Stomach (tissue), 19 donors: ENCODE measurements at places on chromosomes 2 and 18. TPM values are rescaled to one million over a fixed set of nuclear protein-coding genes. Genes with fewer than 3 reads are reported as not detected.
A peak's percentile ranks its signal among the peaks of the same experiment; 100 is the strongest.

LRRC30 gene
- not detected for polyA plus RNA-seq

SIX3 gene
- polyA plus RNA-seq = not detected

DNA sequence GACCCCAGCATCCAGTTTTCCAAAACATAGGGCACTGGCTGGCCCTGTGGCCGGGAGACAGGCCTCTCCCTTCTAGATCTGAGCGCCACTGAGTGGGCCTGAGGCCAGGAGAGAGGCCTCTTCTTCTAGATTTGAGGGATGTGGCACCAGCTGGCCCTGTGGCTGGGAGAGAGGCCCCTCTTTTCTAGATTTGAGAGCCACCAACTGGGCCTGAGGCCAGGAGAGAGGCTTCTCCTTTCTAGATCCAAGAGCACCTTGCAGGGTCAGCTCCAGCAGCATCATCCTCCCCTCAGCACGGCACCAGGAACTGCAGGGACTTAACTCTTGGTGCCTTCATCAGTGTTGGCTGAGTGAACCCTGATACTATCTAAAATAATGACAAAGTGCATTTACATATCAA is 114.3 kb upstream of the ALKAL2 start:
- no peaks in the 10 kb centered on the region for H3K4me1 ChIP-seq
- DNase-seq = no peak
- H3K4me3 ChIP-seq = no peak overlapping the region
- H3K36me3 ChIP-seq = no peaks in the 10 kb centered on the region
- H3K27me3 ChIP-seq = no peaks in the 10 kb centered on the region

DNA sequence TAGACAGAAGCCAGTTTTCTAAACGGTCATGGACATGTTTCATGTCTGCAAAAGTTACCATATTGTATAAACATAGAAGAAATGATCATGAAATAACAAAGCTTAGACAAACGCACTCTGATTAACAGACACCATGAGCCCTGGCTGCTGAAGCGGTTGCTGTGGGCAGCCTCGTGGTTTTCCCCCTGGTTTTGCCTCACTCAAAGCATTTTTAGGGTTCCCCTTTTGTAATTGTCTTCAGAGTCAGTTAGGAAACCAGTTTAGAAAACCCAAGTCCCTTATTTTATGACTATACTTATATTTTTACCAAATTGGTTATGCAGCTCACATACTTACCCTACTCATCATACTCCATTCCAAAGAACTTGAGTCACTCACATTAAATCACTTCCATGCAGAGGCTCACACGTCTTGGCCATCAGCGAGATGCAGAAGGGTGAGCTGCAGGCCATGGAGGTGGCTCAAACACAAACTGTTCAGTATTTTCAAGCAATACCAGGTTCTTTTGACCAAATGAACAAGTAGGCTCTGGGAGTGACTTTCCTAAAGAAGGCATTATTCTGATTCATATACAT is 105.6 kb upstream of the SALL3 start:
- no peaks in the 10 kb centered on the region for H3K4me1 ChIP-seq
- H3K27ac ChIP-seq = no peak overlapping the region
- no peaks in the 10 kb centered on the region for H3K36me3 ChIP-seq
- DNase-seq = no peak
- no peak overlapping the region for H3K4me3 ChIP-seq

GRCh38 chr2:162111958-162112850 is 38.2 kb upstream of the DPP4 start:
- no peaks in the 10 kb centered on the region for H3K27me3 ChIP-seq
- DNase-seq = no peak
- no peaks in the 10 kb centered on the region for H3K36me3 ChIP-seq
- H3K4me1 ChIP-seq = no peaks in the 10 kb centered on the region
- no peak overlapping the region for H3K27ac ChIP-seq

ZAP70 gene
- polyA plus RNA-seq = 1.1 TPM

- H3K27me3 ChIP-seq = no peaks in the 10 kb centered on the region
- peaks cover 4% of the 10 kb centered on the region for H3K4me1 ChIP-seq
Observed at GRCh38 chr2:39778775-39779340, at the start of gene THUMPD2. THUMPD2 (minus strand) TSS chr2:39779258; CDS start chr2:39779239, 19 bp downstream.

DNA sequence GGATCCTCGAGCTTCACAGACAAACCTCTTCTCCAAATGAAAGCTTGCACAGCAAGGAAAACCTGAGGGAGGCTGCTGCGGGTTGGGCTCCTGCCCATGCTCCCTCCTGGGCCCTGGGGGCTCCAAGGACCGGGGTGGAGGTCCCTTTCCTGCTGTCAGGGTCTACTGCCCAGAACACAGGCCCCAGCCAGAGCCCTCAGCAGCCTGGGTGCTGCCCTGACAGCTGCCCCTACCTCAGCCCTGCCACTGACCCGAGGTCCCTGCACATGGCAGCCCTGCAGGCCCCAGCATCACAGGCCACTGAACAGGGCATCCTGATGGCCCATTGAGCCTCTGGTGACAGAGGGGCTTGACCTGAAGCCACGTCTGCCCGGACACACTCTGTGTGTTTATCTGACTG is 41.0 kb downstream of the CROCC2 start:
- DNase-seq = peak; percentile 17
- no peaks in the 10 kb centered on the region for H3K4me1 ChIP-seq
- H3K36me3 ChIP-seq = no peaks in the 10 kb centered on the region

ASTL gene
- polyA plus RNA-seq = not detected
